Endodermal cell (in vitro differentiated cells): ENCODE measurements at places on chromosomes 12 and 14. TPM values are rescaled to one million over a fixed set of nuclear protein-coding genes. Genes with fewer than 3 reads are reported as not detected.

Gene PTCSC3
- not detected in 2 replicates for total RNA-seq

Gene PTPRB
- total RNA-seq, result 0.11 TPM in 1 of 3 replicates, not detected in the others

Gene GPX2
- 1.7 and 2.6 TPM in 2 replicates for total RNA-seq

Gene RNU4-1
- 2,533 to 4,032 TPM (median 3,132 TPM) in 3 replicates for total RNA-seq

Gene SRRM4
- total RNA-seq, result 0.42 to 0.76 TPM (median 0.71 TPM) in 3 replicates

Gene RD3L
- total RNA-seq, result not detected in 3 replicates

Gene FAM222A
- 21.9 and 24.4 TPM in 2 replicates for total RNA-seq

Gene AVPR1A
- not detected in 2 replicates for total RNA-seq

Gene PPP4R4
- 8.4 to 10.2 TPM (median 8.7 TPM) in 3 replicates for total RNA-seq

Gene SIX6
- total RNA-seq, result not detected in 2 replicates

Gene SLC7A8
- 42.9 to 51.6 TPM (median 48.9 TPM) in 3 replicates for total RNA-seq

Gene SERPINA9
- total RNA-seq, result not detected in 3 replicates

Gene NKX2-1
- 0.31 to 2.6 TPM in 2 of 3 replicates, not detected in the other for total RNA-seq

Gene TAS2R46
- 2.4 and 3.9 TPM in 2 replicates for total RNA-seq

Gene WDR89
- 23.4 and 25.0 TPM in 2 replicates for total RNA-seq

Gene MAGOHB
- total RNA-seq, result 75.8 and 87.4 TPM in 2 replicates

Gene CCDC175
- 0.53 TPM in 1 of 2 replicates, not detected in the other for total RNA-seq

Gene COCH
- total RNA-seq, result 37.9 to 77.3 TPM (median 76.2 TPM) in 3 replicates

DNA sequence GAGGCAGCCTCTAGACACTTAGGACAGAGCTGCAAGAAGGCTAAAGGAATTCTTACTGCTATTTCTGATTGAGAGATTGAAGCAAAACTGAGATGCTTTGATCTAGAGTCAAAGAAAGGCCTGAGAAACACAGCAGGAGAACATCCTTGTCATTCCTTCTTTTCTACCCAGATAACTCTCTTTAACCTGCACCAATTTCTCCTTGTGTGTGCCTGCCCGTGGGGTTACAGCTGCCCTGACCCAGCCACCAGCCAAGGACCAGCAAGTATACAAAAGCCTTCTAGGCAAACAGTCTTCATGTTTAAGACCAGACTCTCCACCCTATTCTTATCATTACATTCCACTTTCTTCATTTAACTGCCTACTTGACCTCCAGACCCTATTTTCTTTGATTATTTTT, 81.7 kb upstream of the PRB2 start:
- no peak for DNase-seq

DNA sequence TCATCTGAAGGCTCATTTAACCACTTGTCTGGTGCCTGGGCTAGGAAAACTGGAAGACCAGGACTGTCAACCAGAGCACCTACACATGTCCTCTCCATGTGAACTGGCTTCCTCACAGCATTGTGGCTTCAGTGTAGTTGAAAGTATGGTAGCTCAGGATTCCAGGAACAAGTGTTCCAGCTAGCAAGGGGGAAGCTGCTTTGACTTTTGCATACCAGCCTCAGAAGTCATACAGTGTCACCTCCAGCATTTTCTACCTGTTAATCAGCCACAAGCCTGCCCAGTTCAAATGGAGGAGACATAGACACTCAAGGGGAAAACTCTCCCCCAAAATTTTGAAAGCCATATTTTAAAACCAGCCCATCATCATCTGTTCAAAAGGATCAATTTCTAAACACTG, 212.8 kb upstream of the CAND1 start:
- DNase-seq, result no peak

DNA sequence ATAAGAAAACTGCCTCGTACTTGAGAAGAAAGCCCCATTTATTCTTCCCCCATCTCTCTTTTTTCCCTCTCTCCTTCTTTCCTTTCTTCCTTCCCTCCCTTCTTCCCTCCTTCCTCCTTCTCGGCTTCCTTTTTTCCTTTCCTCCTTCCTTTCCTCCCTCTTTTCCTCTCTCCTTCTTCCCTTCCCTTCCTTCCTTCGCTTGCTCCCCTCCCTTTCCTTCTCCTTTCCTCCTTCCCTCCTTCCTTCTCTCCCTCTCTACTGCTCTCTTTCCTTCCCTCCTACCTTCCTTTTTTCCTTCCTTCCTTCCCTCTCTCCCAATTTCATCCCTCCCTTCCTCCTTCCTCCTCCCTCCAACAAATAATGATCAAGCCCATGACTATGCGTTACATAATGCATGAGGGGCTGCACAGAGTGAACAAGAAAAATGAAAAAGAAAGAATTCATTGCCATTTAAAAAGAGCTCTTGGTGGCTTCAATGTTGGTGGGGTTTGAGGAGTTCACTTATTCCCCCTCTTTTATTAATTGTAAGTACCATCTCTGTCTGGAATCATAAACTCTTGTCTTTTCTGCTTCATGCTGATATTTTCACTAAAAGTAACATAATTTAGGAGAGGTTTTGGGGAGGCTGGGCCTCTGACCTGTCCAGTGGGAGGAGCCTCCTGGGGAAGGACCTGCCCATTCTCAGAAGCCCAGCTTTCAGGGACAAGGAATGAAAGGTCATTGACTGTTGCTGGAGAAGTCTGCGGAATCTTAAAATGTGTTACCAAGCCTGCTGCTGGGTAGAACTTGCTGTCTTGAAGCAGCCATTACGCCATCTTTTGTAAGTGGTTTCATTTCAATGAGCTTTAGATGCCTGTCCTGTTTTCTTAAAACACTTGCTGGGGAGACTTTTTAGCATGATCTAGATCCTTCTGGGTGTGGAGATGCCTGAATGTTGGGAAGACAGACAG, 144.3 kb downstream of the CHST11 start:
- no peak for DNase-seq

DNA sequence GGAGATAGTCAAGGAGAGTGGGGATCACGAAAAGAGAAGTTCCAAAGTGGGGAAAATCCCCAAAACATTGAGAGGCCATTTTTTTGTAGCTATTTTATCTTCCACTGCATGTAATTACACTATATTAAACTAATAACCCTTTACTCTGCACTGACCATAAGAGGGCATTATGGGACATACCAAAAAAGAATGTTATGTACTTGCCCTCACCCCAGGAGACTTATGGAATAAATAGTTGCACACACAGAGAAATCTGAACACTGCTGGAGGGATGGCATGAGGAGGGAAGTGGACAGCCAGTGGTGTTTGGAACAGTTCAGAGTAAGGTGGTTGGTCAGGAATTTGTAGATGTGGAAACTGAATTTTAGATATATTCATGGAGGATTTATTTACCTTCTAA, 422.9 kb downstream of the SNAPC1 start:
- no peak for DNase-seq

DNA sequence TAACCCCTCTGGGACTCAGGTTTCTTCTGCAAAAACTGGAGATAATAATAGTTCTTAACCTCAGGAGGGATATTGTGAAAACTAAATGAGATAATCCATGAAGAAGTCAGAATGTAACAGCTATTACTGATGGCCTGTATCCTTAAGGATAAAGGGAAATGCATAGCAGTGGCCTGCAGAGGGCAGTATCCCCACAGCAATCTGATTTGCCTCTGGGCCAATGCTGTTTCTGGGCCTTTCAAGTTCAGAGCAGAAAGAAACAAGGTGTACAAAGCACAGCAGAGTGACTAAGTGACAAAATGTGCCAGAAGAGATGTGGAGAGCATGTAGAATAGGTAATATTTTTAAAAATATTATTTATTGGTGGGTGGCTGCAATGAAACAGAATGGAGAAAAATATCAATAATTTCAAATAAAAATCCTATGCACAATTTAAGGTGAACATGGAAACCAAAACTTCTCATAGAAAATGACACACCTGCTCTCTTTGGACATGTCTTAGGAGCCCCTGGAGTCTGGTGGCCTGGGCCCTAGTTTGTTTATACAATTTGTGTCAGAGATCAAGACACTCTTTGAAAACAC, 90.3 kb downstream of the C12orf75 start:
- peak; percentile 94 for DNase-seq

- DNase-seq, result no peak
These were observed 267.4 kb downstream of the TMTC2 start for GRCh38 chr12:82954064-82954463.

- no peak for DNase-seq
These were observed 29.4 kb upstream of the ESRRB start for GRCh38 chr14:76346391-76347160.

DNA sequence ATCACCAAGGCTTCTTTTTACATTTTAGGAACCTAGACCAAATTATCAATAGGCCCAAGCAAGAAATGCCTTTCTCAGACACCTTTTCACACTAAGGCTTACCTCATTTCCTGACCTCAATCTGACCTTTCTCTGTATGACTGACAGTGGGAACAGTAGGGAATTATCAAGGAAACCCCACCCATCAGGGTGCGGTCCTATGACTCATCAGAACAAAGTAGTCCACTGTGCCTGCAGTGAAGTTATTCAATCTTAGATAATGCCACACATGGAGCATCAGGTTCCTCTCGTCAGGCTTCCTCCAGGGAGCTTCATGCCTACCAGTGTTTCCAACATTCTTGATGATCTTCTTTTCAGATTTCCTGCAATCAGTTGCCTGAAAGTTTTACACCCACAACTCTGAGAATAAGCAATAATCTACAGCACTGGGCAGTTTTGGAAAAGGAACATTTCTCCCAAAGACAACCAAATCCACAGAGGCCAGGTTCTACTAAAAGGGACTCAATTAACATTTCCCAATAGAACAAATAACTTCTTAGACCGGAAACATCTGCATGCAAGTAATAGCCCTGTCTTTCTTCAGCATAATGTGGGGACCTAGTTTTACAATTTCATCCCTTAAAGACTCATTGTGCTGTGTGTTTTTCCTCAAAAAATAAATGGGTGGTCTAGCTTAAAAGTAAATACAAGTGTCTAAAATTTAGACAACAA, 35.9 kb upstream of the TMTC2 start:
- no peak for DNase-seq

DNA sequence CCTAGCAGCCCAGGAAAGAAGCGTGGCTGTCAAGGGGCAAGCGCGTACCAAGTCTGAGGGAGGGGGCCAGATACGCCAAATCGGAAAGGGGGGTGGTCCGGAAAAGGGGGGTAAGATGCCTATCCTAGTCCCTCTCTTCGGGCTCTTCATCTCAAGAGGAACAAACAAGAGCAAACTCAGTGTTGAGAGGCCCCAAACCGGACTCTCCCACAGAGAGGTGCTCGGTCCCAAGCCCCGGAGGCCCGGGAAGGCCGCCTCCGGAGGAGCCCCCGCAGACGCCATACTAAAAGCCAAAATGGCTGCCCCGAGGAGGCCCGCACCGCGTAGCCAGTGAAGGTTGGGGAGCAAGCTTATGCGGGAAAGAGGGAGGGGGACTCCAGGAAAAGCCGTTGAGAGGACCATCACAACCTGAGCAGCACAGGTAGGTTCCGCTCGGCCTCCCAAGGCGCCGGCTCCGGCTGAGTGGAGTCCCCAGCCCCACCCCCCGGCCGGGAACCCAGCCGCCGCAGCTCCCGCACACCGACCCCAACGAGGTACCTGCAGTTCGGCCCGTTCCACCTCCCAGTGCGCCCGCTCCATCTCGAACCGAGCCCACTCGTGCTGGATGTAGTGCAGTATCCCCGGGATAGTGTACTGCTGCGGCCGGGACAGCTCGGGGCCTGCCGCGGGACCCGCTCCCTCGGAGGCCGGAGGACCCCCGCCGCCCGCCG, at the start of gene AP4S1:
Gene AP4S1, plus strand, starts transcription at position 283 of the 710 bp plus-strand sequence. CDS start 40,548 bp downstream, outside the sequence.
- peak; percentile 85 for DNase-seq

DNA sequence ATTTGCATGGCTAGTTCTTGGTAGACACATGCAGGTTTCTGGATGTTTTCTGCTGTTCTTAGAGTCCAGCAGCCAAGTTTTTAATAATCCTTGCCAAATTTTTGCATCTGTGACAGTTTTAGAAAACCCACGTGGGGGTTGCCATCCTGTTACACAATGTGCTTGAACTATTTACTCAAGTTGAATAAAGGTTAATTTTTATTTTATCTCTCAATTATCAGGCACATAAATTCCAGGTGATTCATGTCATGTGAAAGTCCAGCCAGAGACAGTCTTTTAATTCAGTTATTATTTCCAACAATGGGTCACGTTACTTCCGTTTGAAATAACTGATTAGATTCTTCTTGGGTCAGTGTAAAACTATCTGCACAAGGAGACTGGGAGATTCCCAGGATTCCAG, 15.7 kb downstream of the MYRFL start:
- no peak for DNase-seq

- DNase-seq, result no peak
These were observed 17.0 kb downstream of the ATP2B1 start for GRCh38 chr12:89691659-89692058.

DNA sequence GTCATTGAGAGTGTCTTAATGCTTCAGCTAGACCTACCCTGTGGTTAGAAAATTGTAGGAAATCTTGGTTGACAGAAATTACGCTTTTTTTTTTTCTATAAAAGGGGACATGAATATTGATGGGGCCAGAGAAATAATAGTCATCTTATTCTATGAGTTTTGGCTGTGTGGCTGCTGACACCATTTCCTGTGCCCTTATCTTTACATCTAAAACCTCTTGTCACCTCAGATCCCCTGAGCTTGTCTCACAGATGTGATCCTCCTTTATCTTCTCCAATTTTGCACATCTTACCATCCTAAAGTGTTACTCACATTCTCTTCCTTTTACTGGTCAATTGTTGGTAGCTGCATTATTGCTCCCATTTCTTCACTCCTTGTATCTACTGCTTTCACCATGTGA, 36.1 kb downstream of the ASCL1 start:
- no peak for DNase-seq

- peak; percentile 82 for DNase-seq
These were observed 155.4 kb downstream of the DIO2 start for GRCh38 chr14:80055667-80056496.

DNA sequence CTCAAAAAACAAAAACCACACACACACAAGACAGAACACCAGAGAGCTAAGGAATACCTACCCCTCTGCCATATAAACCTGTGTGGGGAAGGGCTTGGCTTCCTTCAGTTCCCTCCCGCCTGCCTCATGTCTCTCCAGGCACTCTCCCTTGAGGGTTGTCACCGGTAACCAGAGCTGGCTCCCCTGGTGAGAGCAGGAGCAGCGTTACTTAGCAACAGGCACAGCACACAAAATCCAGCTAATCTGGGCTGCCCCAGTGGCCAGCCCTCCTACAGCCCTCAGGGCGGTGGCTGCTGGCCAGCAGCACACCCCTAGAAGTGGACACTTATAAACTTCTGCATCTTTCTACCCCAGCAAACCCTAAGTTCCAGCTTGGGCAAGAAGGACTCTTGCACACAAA, 21.6 kb upstream of the NR4A1 start:
- DNase-seq, result peak; percentile 97

DNA sequence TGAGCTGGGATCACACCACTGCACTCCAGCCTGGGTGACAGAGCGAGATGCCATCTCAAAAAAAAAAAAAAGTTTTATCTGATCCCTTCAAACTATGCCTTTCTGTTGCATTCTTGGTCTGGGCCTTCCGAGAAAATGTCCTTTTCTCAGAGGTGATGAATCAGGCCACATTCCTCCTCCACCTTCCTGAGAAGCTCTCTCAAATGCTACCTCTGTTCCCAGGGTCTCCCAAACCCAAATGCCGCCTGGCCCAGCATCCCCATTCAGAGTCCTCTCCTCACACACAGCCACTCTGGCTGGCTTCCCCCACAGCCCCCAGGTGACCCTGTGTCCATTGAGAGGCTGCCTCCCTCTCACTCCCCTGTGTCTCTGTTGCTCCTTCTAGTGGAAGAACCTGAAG, 19.7 kb upstream of the TMED10 start:
- no peak for DNase-seq

DNA sequence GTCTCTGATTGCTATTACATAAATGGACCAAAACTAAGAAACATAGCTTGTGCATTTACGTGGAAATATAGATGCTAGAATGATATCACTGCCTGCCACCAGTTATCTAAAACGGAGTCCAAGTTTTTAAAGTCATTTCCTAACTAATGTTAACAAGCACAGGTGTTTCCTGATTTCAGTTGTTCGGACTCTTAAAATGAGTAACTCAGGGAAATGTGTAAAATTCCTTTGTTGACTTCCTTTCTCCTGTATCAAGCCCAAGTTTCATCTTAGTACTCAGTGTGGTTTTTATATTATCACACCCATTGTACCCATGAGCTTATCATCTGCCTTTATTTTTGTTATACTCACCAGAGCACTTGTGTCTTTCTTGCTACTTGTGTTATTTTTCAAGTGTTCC, 13.2 kb upstream of the PRKCH start:
- no peak for DNase-seq
